ENCODE measurements at places on chromosomes 12 and 14.

- no peak for DNase-seq
Observed at GRCh38 chr12:90484094-90484493, 470.9 kb downstream of the CCER1 start.

DNA sequence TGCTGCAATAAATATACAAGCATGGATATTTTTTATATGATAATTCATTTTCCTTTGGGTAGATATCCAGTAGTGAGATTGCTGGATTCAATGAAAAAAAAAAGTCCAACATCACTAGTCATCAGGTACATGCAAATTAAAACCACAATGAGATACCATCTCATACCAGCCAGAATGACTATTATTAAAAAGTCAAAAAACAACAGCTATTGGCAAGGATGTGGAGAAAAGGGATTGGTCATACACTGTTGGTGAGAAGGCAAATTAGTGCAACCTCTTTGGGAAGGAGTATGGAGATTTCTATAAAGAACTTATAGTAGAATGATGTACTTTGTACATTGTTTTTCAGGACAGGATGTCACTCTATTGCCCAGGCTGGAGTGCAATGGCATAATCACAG is 531.2 kb upstream of the MGAT4C start:
- DNase-seq = no peak

GRCh38 chr14:26522967-26523366 is 74.9 kb downstream of the NOVA1 start:
- no peak for DNase-seq

DNA sequence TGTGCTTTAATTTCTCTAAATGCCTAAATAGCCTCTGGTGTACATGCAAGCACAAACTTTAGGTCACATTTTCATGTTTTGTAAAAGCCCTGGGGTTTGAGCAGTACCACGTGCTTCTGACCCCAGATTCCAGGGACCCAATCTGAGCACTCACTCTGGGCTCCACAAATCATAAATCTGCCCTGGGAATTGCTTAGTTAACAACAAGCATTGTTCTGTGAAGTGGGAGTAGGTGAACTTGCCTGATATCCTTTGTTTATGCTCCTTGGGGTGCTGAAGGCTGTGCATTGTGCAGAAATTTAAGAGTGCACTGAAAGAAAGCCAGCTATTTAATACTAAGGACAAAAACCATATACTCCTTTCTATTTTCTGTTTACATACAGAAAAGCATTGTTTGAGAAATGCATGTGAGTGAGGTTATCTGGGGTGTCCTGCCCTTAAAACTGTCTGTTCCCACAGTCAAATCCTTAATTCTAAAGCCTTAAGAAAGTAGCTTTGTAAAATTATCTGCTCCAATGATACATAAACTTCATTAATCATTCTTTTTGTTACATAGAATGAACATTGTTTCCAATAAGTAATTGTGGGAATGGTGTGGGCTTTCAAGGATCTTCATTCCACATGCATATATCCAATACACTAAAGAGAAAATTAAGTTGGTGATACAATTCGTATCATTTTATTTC is 258.6 kb upstream of the NPAS3 start:
- DNase-seq = no peak

DNA sequence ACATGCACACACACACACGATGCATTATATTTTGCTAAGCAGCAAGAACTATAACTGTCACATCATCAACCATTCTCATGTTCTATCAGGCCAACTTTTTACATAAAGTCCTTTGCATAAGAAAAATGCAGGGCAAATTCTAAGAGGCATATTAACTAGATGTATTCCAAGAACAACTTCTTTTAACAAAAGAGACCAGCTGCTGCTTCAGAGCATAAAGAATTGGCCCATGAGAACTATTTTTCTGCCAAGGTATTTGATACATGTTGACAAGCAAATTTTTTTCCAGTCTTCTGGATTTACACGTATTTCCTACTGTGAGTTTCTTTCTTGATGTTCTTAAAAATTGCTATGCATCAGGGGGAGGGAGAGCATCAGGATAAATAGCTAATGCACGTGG is 27.2 kb downstream of the GLT8D2 start:
- DNase-seq = no peak

DNA sequence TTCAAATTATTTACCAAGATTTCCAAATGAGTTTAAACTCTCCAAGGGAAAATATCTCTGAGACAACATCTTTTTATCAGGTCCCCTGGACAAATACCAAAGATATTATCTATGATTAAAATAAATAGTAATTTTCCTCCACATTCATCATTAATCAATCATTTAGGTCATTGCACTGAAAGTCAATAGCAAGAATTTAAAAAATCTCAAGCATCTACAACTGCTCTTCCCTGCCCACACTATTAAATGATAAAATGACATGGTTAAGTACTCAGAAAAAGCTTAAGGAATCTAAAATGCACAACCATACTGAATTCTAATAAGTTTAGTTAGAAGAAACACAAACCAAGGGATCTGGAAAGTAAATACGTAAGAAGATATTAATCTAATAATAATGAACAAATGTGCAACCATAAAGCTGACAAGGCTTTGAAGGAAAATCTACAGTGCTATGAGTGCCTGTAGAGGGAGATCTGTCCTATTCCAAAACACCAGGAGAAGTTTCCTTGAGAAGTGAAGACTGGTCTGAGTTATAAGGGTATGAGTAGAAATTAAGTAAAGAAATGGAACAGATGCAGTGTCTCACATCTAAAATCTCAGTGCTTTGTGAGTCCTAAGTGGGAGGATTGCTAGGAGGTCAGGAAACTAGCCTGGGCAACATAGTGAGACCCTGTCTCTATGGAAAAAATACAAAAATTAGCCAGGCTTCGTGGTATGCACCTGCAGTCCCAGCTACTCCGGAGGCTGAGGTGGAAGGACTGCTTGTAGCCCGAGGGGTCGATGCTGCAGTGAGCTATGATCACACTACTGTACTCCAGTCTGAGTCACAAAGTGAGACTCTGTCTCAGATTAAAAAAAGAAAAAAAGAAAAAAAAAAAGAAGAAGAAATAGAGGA is 19.2 kb downstream of the INTS13 start:
- DNase-seq = no peak

GRCh38 chr14:30874999-30875787 is 834 bp downstream of the COCH start:
- DNase-seq = no peak

DNA sequence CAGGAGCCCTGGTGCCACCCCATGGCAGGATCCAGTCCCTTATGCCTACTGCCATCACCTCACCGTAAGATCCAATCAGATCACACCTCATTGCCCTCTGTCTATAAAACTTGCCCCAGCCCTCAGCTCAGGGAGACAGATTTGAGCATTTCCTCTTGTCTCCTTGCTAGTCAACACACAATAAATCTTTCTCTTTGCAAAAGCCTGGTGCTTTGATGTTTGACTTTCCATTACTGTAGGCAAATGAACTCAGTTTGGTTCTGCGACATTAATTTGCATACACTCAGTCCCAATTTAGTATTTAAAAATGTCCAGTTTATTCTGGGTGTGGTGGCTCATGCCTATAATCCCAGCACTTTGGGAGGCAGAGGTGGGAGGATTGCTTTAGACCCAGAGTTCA is 188.4 kb downstream of the AEBP2 start:
- DNase-seq = no peak

DNA sequence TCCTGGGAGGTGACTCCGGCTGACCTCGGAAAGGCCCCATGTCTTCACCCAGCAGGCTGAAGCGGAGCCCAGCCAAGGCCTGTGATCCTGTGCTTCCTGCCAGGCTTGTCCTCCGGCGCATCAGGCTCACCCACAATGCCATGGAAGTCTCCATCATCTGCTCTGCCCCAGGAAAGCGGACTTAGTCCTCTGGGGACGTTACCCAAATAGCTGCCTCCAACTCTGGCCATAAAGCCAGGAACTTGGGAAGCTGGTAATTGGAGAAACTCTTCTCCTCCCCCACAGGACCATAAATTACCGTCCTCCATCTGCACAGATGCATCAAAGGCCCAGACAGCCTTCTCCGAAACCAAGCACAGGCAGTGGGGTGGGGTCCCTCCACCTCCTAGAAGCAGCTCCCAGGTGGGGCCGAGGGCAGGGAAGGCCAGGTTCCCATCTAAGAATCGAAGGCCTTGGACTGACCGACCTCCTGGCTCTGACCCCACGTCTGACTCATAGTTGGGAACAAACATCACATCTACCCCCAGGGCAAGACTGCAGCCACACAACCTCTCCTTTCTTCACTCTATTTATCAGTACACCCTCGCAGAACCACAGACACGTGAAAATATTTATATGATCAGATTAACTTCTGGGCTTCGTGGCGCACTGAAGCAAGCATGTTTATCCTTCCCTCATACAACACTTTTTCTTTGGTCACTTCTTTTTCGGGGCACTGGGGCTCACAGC is 56.4 kb downstream of the PITPNM2 start:
- DNase-seq = no peak

DNA sequence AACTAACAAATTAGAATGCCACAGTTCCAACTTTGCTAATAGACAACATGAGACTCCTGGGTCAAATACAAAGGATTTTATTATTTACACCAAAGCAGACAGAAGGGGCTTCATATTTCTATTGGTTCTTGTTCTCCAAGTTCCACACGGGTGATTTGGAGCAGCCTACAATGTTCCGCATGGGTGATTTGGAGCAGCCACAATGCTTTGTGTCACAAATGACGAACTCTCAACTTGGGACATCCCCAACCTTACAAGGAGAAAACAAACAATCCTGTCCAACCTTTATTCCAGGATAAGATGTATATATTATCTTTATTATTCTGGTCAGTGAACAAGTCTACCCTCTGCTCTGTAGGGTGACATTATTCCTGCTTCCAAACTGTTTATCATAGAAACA is 694.3 kb upstream of the MGAT4C start:
- no peak for DNase-seq

GRCh38 chr12:124626971-124627411 is 59.6 kb upstream of the NCOR2 start:
- no peak for DNase-seq

DNA sequence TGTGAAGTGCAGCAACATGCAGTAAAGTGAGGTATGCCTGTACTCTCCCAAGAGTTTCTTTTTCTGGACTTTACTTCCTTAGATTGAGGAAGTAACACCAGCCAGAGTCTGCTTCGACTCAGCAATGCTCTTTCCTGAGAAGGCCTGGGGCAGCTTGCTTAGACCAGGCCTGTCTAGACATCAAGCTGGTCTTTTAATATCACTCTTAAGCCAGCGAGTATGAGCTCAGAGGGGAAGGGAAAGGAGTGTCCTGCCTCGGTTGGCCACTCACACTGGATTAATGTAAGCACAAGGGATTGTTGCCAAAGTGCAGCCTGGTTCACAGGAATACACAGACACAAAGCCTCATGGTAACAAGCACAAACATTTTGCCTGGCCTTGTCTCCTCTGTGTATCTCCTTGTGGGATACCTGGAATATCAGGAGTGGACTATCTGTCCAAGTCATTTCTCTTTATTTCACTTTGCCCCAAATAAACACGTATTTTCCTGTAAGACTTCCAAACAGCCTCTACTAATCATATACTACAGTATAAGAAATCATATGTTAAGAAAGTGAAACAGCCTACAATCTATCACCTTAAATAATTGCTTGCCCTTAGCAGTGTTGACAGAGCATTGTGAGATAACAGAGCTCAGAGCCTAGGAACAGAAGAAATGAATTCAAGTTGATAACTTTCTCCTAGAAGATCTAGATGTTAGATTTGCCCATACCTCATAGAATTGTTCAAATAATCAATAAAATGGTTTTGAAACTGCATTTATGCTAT is 121.2 kb upstream of the DAAM1 start:
- DNase-seq = no peak

DNA sequence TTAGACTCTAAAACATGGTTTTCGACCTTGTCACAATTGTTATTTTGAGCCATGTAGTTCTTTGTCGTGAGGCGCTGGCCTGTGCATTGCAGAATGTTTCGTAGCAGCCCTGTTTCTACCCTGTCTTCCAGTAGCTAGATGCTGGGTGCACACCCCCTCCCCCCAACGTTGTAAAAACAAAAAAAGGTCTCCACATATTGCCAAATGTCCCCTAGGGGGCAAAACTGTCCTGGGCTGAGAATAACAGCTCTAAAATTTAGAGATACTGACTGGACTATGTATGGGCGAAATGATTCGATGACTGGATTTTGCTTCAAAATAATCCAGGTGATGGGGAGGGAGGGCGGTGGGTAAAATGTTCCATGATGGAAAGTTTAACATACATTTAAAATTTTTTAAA is 126.1 kb upstream of the FUT8 start:
- DNase-seq = no peak

GRCh38 chr12:57765003-57765697 is 1.7 kb downstream of the CYP27B1 start:
- no peak for DNase-seq

DNA sequence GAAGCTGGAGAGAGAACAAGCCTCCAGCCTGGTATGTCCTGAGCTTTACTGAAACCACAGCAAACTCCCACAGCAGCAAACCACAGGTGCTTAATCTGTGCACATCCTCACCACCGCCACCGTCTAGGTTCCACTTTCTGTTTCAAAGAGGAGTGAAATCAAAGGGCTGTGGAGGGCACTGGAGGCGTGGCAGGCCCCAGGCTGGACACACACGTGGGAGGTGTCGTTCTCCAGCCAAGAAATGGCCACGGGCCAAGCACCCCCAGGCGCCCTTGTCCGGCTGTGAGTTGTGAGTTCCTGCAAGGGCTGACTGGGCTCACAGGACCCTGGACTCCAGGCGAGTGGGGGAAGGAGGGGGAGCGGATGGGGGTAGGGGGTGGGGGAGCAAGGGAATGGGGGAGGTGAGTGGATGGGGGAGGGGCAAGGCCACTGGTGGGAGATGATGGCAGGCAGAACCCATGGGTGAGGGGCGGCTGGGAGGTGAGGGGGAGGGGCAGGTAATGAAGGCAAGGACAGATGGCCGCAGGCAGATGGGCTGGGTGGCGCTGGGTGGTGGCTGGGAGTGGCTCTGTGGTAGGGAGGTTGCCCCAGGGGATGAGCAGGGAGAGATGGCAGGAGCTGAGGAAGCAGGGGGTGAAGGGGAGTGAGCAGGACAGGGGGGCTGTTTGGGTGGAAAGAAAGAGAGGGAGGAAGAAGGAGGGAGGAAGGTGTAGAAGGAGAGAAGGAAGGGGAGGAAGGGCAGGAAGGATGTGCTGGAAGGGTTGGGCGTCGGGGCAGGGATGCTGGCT is 86.7 kb downstream of the NCOR2 start:
- no peak for DNase-seq

DNA sequence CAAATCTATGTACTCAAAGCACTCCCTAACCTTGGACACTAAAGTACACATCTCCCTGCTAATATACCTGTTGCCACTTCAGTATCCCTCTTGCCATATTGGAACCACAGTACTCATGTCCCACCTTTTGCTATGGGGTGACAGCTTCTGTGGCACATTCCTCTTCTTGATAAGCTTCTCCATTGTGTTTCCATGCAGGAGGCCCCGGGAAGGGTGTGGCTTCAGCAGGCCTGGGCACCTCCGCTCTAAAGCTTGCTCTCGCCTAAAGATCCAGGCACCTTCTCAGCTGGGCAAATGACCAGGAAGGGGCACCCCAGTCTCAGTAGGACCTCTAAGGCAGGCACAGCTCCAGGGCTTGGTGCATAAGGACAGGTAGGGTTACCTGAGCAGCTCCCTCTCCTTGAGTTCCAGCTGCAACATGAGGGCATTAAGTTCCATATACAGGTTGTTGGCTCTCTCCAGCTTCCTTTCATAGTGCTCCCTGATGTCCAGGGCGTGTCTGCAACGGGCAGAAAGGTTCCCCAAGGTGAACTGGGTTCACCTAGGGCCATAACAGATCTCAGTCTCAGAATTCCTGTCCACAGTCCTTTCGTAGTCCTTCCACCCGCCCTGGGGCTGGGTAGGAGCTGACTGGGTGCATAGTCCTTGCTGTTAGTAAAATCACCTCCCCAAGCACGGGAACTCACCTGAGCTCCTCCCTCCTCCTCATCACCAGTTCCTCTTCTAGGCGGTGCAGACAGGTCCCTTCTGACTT is 15.9 kb downstream of the MAP3K12 start:
- no peak for DNase-seq

All from stimulated activated CD8-positive, alpha-beta memory T cell treated with anti-CD3 and anti-CD28 coated beads, Interleukin-7, amount 100 ng/mL, for 1 hour (primary cell).